ENCODE measurements at places on chromosomes 3 and 15.
A peak's percentile ranks its signal among the peaks of the same experiment; 100 is the strongest.

DNA sequence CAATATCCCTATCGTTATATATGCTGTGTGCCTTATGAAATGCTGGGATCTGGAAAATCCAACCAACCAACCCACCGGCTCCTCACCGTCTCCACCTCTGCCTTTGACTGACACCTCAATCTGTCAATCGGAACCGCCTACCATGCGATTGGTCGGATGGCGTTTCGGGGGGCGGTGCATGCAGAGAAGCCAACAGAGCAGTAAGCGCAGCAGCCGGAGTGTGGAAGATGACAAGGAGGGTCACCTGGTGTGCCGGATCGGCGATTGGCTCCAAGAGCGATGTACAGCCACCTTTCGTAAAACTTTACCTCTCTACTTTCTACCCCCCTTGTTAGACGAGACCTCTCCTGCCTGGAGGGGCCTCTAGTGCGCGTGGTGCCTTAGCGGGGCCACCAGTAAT is 6.3 kb downstream of the CLK3 start:
- H3K4me1 ChIP-seq, result peaks cover 35% of the 10 kb centered on the region
- no peak for DNase-seq
- peaks cover 86% of the 10 kb centered on the region for H3K36me3 ChIP-seq
- no peak overlapping the region for H3K4me3 ChIP-seq

DNA sequence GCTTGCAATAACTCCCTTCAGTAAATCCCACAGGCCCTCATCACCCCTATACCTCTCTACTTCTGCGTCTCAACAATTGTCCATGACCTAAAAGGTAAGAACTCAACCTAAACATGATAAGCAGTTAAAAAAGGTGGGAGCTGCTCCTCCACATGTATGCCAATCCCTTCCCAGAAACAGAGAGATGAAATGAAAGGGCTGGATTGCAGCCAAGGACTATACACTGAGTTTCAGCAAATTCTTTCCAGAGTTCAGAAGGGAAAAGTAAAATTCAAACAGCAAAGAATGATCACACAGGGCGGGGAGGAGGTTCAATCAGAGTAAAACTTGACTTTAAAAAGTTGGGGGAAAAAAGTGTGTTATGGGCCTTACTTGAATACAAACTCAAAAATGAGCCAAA is 27.5 kb downstream of the PLOD2 start:
- H3K4me3 ChIP-seq, result no peak overlapping the region
- no peaks in the 10 kb centered on the region for H3K4me1 ChIP-seq
- no peaks in the 10 kb centered on the region for H3K27me3 ChIP-seq
- DNase-seq, result no peak

DNA sequence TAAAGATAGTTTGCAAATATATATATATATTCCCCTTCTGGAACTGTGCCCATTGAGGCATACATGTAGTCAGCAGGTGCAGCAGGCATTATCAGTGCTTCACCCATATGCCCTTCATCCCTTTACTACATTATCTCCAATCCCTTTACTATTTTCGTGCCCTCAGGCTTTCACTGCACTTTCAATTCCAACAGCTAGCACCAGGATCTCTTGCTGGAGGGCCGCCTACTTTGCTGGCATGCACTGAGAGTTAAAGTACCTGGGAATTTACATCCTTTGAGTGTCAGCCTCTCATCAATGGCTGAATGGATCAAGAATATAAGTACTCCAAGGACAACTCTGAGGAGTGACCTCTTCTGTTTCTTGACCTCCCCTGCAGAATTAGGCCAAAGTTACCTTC is 222.1 kb upstream of the CFAP20DC start:
- H3K4me3 ChIP-seq, result no peak overlapping the region
- H3K27ac ChIP-seq, result no peak overlapping the region
- H3K27me3 ChIP-seq, result no peaks in the 10 kb centered on the region
- no peak for DNase-seq
- H3K36me3 ChIP-seq, result no peaks in the 10 kb centered on the region

DNA sequence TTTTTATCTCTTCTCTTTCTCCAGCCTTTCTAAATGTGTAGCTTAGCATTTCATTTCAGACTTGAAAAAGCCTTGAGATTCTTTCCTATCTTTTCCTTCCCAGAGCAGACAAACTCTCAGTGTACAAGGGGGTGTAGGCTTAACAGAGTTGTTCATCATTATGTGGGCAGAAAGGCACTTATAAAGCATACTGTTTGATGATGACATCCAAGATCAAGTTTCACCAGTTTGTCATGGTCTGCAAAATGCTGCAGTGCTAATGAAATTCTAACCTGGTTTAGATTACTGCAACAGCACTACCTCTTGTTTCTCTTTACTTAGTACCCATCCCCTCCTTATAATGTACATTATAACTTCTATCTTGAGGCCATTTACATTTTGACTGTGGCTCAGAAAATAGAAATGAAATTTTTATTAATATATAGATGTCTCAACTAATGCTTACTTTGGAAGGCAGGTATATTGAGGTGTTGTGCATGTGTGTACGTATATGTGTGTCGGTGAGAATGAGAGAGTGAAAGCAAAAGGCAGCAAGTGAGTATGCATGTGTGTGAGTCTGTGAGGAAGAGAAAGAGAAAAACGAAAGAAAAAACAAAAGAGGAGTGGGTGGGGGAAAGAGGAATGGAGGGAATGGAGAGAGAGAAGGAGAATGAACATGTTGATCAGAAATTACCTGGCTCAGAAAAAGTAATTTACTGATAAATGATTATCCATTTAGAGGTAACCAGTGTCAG is 1043.6 kb downstream of the TUSC7 start:
- H3K4me3 ChIP-seq, result no peak overlapping the region
- no peak overlapping the region for H3K27ac ChIP-seq
- no peaks in the 10 kb centered on the region for H3K36me3 ChIP-seq
- no peaks in the 10 kb centered on the region for H3K4me1 ChIP-seq
- H3K27me3 ChIP-seq, result no peaks in the 10 kb centered on the region
- DNase-seq, result no peak

DNA sequence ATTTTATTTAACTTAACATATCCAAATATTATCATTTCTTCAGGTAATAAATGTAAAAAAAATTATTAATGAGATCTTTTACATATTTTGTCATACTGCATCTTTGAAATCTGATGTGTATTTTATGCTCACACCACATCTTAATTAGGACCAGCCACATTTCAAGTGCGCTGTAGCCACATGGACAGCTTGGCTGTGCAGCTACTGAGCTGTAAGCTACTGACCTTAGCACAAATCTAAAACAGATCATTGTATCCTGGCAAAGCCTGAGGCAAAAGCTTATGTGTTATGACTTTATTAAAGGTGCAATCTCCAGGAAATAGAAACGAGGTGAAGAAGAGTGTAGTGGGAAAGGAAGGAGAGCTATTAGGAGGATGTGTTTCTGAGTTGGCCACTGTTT is 126.7 kb upstream of the UBE2E2 start:
- H3K36me3 ChIP-seq, result no peaks in the 10 kb centered on the region
- H3K27ac ChIP-seq, result no peak overlapping the region
- no peak for DNase-seq

- no peak overlapping the region for H3K27ac ChIP-seq
- H3K4me3 ChIP-seq, result no peak overlapping the region
- DNase-seq, result no peak
Measured at GRCh38 chr3:123930445-123930844, 30.6 kb downstream of the CCDC14 start.

DNA sequence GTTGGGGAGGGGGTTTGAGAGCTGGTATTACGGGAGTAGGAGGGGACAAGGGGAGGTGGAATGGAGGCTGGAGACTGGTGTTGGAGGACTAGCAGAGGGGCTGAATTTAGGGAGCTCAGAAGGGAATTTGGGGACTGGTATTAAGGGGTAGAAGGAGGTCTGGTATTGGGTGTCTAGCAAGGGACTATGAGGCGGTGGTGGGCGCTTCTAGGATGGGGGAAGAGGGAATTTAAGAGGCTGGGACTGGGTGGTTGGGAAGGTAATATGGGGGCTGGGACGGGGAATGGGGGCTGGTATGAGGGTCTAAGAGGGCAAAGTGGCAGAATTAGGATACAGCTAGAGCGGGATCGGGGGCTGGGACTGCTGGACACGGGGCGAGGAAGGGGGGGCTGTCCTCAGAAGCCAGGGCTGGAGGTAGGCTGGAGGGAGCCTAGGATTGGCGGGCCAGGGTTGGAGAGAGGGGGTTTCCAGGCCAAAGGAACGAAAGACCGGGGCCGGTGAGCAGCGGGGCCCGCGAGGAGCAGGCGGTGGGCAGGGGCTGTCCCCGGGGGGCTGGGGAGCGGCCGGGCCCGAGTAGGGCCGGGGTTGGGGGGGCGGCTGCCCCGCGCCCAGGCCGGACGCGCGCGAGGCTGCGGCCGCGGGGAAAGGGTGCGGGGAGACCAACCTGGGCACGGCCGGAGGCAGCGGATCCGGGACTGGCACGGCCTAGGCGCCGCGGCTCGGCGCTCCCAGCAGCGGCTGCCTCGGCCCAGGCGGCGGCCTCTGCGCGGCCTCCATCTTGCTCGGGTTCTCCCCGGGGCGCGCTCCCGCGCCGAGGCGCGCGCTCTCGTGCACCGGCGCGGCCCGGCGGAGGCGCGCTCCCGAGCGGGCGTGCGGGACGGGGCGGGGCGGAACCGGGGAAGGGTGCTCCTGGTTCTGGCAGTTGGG is at the start of gene LHFPL4:
Gene LHFPL4 (minus strand): TSS at position 802 of the 927 bp plus-strand sequence. CDS start 1,143 bp downstream, outside the sequence.
- H3K4me3 ChIP-seq, result peak within 1 kb of the TSS; percentile 36
- DNase-seq, result peak; percentile 80
- H3K4me1 ChIP-seq, result peaks cover 15% of the 10 kb centered on the region
- peaks cover 11% of the 10 kb centered on the region for H3K27me3 ChIP-seq
- H3K36me3 ChIP-seq, result peaks cover 3% of the 10 kb centered on the region

DNA sequence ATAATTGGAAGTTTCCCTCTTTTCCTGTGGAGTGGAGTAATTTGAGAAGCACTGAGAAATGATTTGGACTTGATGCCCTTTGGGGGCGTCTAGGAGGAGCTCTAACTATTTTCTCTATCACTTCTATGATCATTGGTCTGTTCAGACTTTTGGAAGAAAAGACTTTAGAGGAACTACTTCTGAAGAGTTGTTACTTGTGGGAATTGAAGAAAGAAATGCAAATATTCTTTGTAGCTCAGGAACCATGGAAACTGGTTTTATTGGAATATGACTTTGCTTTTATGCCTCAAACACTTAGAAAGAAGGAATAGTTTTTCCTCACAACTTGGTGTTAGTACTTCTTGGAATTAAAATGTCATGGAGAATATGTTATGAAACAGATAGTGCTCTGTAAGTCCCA is 122.0 kb upstream of the ALDH1A3 start:
- no peaks in the 10 kb centered on the region for H3K27me3 ChIP-seq
- no peak overlapping the region for H3K27ac ChIP-seq
- no peak for DNase-seq
- no peaks in the 10 kb centered on the region for H3K36me3 ChIP-seq
- H3K4me1 ChIP-seq, result peaks cover 4% of the 10 kb centered on the region
